ENCODE measurements at places on chromosomes 6 and 20. TPM values are rescaled to one million over a fixed set of nuclear protein-coding genes. Genes with fewer than 3 reads are reported as not detected.

GRCh38 chr6:30547454-30547853, 8.8 kb downstream of the GNL1 start:
- DNase-seq = no peak

DNA sequence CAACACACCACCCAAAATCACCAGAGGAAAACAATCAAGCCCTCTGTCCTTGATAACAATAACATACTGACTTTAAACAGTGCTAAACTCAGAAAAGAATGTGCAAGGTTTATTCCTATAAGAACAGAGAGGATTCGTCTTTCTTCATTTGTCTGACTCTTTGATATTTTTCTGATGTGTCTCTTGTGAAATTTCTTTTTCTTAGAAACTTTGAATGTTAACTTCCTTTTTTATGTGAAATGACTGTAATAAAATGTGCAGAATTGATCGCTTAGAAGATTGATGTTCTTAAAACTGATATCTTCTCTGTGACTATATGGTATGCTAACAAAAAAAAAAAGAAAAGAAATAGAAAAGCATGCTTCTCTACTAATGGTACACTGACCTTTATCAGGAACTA, 947.4 kb upstream of the CITED2 start:
- DNase-seq = no peak

DNA sequence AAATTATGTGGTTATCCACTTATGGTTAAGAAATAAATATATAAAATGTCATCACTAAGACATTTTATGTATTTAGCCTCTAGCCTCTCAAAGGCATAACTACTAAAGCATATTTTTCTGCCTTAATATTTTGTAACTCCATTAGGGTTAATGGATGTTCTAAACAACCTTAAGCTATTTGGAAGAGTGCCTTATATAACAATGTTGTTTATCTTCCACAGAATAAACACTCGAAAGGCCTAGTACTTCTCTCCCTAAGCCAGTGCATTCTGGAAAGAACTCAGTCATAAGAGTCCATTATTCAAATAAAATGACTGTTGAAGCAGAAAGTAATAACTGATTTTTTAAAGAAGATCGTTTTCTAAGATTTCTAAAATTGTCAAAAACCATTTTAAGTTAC, 15.0 kb upstream of the PRIM2 start:
- peak; percentile 70 for DNase-seq

DNA sequence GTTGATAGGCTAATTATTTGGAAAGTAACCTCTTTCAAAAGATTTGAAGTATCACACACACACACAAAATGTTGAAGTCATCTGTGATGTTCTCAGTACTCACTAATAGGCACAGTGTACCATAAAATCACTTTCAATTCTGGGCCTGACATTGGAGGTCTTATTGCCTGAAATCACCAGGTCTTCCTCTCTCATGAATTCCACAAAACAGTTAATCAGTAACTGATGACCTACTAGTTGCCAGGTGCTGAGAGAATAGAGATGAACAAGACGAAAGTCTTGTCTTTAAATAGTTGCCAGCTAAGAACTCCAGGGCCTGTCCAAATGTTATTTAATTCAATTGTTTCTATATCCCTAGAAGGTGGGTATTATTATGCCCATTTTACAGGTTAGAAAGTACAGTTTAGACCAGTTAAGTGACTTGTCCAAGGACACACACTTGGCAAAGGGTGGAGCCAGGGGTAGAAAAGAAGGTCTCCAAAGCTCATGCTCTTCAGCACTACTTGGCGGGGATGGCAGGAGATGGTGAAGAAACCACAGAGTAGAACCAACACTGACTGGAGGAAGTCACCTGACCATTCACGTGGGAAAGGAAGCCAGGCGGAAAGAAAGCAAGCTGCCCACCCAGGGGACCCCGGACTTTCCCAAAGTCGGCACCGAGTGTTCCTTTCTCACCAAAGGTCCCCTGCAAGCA, 116.4 kb downstream of the KIF6 start:
- DNase-seq = no peak

DNA sequence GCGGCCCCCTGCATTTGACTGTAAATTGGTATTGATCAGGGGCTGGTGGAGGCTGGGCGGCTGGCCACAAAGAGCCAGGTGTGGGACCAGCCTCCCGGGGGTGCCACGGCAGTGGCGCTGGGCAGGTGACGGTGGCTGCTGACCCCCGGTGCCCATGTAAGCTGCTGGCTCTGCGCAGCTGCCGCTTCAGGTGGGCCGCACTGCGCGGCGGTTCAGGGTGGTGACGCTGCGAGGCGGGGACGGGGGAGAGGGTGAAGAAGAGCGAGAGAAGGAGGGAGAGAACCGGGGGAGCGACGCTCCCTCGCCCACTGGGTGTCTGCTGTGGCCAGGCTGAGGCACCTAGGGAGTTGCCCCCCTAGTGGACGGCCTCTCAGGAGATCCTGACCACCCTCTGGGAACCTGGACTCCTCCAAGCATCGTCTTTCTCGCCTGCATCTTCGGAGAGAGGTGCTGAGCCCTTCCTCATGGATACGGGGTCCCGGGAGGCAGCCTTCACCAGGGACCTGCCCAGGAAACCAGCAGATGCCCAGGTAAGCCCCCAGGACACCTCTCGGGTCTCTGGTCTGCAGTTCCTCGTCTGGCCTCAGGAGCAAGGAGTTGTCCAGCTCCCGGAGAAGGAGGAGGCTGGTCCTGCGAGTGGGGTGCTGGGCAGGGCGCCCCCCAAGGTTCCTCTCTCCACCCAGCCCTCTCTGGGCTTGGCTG, 77.5 kb upstream of the GATA5 start:
- DNase-seq = no peak

- DNase-seq = peak; percentile 65
Observed at GRCh38 chr6:26268659-26269402, 96.2 kb upstream of the BTN3A2 start.

- no peak for DNase-seq
Observed at GRCh38 chr6:156474507-156475120, 302.6 kb upstream of the ARID1B start.

GRCh38 chr6:71139249-71139648, 149.4 kb upstream of the OGFRL1 start:
- DNase-seq = peak; percentile 2

DNA sequence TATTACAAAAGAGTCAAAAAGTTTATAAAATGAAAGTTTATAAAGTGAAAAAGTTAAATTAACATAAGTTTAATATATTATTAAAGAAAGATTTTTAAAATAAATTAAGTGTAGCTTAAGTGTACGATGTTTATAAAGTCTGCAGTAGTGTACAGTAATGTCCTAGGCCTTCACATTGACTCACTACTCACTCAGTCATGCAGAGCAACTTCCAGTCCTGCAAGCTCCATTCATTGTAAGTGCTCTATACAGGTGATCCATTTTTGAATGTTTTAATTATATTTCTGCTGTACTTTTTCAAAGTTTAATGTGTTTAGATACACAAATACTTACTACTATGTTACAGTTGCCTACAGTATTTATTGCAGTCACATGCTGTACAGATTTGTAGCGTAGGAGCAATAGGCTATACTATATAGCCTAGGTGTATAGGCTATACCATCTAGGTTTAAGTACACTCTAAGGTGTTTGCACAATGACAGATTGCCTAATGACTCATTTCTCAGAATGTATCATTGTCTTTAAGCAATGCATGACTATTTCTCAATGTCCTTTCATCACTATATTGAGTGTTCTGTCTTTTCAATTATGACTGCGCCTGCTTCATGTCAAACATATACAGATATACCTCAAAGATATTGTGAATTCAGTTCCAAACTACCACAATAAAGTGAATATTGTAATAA, 1110.3 kb upstream of the MAP3K7 start:
- no peak for DNase-seq

DNA sequence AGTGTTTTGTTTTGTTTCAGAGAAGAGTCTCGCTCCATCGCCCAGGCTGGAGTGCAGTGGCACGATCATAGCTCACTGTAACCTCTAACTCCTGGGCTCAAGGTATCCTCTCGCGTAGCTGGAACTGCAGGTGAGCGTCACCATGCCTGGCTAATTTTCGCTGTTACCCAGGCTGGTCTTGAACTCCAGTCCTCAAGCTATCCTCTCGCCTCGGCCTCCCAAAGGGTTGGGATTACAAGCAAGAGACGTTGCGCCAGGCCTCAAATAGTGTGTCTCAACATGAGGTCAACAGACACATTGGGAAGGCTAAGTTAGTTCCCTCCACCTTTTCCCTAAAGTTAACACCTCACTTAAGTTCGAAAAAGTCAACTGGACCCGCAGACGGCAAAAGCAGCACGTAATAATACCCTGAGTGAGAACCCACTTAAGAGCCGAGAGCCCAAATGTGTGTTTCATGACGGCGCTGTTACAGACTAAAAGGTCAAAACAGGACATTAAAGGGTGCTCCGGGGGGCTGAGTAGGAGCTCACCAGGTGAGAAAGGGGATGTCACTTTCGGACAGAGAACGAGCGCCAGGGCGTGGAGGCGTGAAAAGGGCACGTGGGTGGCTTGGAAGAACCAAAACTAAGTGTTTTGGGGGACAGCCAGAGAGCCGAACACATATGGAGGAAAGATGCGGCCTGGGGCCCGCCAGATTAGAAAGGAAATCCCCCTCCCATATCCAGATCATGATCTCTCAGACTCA, 499 bp downstream of the TTI1 start:
- no peak for DNase-seq

DNA sequence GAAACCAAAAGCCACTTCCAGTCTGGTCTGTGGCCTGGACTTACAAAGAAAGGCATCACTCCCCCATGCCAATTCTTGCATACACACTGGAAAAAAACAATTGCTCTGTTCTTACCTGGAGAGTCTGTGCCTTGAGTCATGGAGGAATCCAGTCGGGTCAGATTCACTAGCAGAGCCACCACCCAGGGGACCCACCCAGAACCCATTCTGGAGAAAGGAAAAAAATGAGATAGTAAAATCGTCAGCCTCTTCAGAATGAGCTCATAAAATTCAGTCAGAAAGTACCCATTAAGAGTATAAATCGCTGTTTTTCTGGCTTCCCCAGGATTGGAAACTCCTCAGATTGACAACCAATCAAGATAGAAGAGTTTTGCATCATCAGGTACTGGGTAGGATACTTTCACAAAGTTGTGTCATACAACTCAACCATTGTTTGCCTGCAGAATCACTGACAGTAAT, at the start of gene HLA-DOB:
TSS of gene HLA-DOB (minus strand) at position 257 of the 459 bp plus-strand sequence. CDS start at position 206, 51 bp downstream.
- peak; percentile 10 for DNase-seq

DNA sequence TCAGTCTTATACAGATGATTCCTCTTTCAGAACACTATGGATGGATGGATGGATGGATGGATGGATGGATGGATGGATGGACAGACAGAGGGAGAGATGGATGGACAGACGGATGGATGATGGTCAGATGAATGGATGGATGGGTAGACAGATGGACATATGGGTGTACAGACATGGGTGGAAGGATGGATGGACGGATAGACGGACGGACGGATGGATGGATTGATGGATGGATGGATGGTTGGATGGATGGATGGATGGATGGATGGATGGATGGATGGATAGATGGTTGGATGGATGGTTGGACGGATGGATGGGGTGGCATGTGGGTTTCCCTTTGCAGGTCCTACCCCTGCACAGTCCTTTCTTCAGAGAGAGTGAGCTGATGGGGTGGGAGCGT, 320.7 kb downstream of the CDH4 start:
- no peak for DNase-seq

DNA sequence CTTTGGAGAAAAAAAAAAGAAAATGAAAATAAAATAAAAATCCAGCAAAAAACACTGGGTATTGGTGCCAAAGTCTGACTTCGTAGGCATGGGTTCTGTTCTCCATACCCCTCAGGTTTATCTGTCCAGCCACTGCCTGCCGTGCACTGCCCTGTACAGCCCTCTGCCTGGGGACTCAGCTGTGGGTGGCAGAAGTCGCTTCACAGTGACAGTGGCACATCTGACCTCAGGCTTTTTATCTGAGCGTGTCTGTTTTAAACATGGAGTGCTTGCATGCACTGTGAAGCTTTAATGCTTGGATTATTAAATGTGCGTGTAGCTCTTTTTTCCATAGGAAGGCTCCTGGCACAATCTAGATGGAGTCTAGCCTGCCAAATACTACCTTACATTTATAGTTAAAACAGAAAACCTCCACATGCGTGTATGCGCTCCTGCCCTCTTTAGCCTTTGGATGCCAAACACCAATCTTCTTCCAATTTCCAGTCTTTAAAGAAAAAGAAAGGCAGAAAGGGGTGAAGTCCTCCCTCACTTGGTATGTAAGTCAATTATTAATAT, 375.5 kb downstream of the UTRN start:
- DNase-seq = no peak

- DNase-seq = no peak
Observed at GRCh38 chr6:6640926-6641325, 52.4 kb downstream of the LY86 start.

DNA sequence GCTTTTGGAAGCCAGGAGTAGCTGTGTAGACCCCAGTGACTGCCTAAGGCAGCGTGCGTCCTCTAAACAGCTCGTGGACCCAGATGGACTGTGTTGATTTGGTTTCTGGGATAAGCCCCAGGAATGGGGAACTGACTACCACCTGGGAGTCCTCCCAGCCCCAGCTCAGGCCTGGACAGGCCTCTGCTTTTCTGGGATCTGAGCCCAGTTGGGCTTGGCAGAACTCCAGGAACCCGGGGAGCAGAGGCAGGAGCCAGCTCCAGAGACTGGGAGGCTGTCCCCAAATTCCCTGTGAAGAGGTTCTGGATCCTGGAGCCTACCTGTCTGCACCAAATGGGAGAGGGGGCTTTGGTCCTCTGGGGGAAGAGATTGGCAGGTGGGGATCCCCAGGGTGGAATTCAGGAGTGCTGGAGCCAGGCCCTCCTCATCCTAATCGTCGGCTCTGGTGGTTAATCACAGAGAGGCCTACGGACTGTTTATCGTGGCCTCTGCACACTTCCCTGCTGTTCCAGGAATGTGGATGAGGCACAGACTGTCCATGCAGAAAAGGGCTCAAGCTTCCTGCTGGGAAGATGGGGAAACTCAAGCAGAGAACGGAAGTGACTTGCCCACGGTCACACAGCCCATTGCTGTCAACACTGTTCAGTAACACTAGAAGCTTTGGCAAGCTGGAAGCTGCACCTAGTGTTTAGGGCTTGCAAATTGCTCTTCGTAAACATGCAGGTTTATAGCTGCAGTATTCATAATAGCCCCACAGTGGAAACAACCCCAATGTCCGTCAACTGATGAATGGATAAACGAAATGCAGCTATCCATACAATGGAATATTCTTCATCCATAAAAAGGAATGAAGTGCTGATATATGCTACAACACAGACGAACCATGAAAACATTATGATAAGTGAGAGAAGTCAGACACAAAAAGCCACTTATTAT, 100.6 kb downstream of the KCNB1 start:
- peak; percentile 10 for DNase-seq

- DNase-seq = no peak
Observed at GRCh38 chr6:144064402-144065212, 30.8 kb downstream of the SF3B5 start.

CGA gene
- total RNA-seq = not detected

C6orf15 gene
- not detected for total RNA-seq

GRM4 gene
- total RNA-seq = not detected

KIAA0408 gene
- total RNA-seq = 0.90 TPM

ASF1A gene
- total RNA-seq = 24.4 TPM
